Activated CD4-positive, alpha-beta memory T cell treated with anti-CD3 and anti-CD28 coated beads for 36 hours (primary cell): ENCODE measurements at places on chromosomes 16 and 17. TPM values are rescaled to one million over a fixed set of nuclear protein-coding genes. Genes with fewer than 3 reads are reported as not detected.

DNA sequence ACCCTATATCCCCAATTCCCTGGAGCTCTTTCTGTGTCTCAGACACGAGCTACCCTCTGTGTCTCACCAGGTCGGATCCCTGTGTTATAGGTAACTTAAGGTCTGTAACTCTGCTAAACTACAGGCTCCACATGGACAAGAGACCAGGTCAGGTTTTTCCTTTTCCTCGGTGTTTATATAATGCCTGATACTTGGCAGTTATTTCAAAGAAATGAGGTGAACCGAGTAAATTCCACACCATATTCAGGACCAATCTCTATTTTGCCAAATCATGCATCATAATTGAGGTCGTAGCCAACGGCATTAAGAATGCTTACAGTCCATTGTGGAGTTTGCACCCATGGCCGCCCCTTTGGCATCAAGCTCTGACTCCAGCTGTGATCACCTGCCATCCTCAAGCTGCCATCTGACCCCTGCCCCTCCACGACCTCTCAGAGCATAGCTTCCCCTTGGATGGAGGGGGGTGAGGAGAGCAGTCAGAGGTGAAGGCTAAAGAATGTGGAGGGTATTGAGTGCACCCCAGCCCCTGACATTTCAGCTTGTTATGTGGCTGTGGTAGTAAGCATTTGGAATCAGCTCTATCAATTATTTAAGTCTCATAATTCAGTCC is 434.7 kb upstream of the RBFOX1 start:
- H3K27me3 ChIP-seq = no peaks in the 10 kb centered on the region
- H3K27ac ChIP-seq = no peak overlapping the region
- H3K36me3 ChIP-seq = no peaks in the 10 kb centered on the region
- DNase-seq = no peak
- no peak overlapping the region for H3K4me3 ChIP-seq

GRCh38 chr17:76793775-76794174 is 55.9 kb downstream of the MFSD11 start:
- no peak overlapping the region for H3K27ac ChIP-seq
- no peak overlapping the region for H3K4me3 ChIP-seq
- peak; percentile 13 for DNase-seq
- no peaks in the 10 kb centered on the region for H3K27me3 ChIP-seq

KRTAP4-1 gene
- not detected for total RNA-seq

SNN gene
- total RNA-seq = 9.1 TPM

DNA sequence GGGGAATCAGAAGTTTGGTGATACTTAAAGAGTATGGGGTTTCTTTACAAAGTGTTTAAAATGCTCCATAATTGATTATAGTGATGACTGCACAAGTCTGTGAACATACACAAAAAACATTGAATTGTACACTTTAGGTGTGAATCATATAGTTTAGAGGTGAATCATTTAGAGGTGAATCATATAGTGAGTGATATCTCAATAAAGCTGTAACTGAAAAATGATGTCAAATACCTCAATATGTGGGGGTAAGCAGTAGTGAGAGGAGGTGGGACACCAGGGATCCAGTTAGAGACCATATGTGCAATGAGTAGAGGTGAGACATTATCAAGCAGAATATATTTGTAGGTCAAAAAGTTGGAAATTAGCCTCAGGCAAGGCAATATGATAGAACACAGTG is 264.5 kb downstream of the PMP22 start:
- H3K27me3 ChIP-seq = peaks cover 14% of the 10 kb centered on the region
- H3K4me3 ChIP-seq = no peak overlapping the region
- no peak for DNase-seq
- H3K4me1 ChIP-seq = peaks cover 2% of the 10 kb centered on the region
- no peak overlapping the region for H3K27ac ChIP-seq

GRCh38 chr17:78151514-78152008 is 5.4 kb downstream of the C17orf99 start:
- no peaks in the 10 kb centered on the region for H3K36me3 ChIP-seq
- no peak overlapping the region for H3K4me3 ChIP-seq
- no peak for DNase-seq
- H3K4me1 ChIP-seq = peaks cover 6% of the 10 kb centered on the region
- H3K27me3 ChIP-seq = no peaks in the 10 kb centered on the region
- H3K27ac ChIP-seq = no peak overlapping the region
